D341Med (cell line): ENCODE measurements at places on chromosomes 4 and X.
A peak's percentile ranks its signal among the peaks of the same experiment; 100 is the strongest.

DNA sequence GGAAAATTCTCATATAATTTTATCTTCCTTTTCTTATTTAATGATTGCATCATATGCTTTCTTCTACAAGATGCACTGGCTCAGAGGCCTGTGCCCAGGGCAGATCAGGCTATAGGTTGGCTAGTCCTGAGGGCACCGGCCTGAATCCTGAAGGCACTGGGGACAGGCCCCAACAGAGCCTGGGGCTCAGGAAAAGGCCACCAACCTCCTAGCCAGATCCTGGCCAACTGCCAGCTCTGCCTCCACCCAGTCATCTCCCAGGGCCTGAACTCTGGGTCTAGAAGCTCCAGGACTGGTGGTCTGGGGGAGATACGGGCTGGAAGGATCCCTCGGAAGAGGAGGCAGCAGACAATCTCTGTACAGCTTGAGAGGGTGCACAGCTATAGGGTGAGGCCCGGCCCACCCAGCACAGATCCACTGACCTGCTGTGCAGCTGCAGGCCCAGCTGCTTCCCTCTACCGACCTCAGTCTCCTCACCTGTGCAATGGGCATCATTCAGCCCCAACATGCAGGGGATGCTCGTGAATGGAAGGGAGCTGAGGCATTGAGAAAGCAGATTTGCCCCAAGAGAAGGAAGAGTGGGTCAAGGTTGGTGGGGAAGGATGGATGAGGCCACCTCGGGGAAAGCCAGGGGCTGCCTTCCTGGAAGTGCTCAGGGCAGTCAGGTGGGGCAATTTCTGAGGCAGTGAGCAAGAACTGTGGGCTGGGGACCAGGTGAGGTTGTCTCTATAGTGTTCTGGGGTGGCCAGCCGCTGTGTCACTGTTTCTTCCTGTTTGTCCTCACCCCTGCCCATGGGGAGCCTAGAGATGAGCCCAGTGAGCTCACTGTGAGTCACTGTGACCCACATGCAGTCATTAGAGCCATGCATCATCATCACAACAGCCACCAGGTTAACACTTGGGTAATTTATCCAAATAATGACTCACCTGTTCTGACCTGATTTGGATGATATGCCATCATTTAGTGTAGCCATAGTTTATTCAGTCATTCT, 22.4 kb upstream of the XAGE2 start:
- no peak for DNase-seq

DNA sequence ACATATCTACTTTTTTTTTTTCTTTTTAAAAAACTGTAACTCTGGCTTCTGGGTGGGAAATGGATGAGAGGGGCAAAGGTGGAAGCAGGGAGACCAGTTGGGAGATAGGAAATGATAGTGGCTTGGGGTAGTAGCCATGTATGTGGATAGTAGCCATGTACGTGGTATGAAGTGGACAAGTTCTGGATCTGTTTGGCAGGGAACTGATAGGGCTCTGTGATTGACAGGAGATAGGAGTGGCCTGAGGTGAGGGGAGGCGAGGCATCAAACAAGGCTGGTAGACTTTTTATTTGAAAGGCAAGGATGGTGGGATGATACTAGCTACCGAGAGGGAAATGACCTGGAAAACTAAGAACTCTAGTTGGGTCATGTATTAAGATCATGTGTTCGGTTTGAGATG, 117.8 kb downstream of the AFF1 start:
- no peak for DNase-seq

GRCh38 chr4:188492886-188493285, 353.6 kb downstream of the TRIML1 start:
- no peak for DNase-seq

GRCh38 chr4:57554556-57555092, 444.4 kb upstream of the IGFBP7 start:
- no peak for DNase-seq

DNA sequence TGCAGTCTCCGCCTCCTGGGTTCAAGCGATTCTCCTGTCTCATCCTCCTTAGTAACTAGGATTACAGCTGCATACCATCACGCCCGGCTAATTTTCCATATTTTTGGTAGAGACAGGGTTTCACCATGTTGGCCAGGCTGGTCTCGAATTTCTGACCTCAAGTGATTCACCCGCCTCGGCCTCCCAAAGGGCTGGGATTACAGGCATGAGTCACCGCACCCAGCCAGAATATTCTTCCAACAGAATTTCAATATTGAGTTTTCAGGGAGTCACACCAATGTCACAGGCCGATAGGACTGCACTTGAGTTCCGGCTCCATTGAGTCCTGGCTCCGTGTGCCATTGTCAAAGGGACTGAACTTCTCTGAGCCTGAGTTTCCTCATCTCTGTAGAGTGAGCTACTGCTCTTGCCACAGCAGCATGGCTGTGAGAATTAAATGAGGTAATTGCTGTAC, 82.9 kb downstream of the CLCN4 start:
- no peak for DNase-seq

GRCh38 chrX:154348646-154349358, 25.6 kb downstream of the FLNA start:
- DNase-seq, result no peak

DNA sequence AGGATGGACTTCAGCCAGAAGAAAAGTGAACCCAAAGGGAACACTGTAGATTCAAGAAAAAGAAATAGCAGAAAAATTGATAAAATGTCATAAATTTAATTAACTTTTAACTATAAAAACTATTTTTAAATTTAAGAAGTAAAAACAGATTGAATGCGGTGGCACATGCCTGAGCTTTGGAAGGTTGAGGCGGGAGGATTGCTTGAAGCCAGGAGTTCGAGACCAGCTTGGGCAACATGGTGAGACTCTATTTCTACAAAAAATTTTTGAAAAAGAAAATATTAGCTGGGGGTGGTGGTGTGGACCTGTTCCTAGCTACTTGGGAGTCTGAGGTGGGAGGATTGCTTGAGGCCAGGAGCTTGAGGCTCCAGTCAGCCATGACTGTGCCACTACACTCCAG, 3.0 kb downstream of the FAM184B start:
- no peak for DNase-seq

GRCh38 chr4:6204871-6205566, 4.7 kb upstream of the JAKMIP1 start:
- DNase-seq, result peak; percentile 8

DNA sequence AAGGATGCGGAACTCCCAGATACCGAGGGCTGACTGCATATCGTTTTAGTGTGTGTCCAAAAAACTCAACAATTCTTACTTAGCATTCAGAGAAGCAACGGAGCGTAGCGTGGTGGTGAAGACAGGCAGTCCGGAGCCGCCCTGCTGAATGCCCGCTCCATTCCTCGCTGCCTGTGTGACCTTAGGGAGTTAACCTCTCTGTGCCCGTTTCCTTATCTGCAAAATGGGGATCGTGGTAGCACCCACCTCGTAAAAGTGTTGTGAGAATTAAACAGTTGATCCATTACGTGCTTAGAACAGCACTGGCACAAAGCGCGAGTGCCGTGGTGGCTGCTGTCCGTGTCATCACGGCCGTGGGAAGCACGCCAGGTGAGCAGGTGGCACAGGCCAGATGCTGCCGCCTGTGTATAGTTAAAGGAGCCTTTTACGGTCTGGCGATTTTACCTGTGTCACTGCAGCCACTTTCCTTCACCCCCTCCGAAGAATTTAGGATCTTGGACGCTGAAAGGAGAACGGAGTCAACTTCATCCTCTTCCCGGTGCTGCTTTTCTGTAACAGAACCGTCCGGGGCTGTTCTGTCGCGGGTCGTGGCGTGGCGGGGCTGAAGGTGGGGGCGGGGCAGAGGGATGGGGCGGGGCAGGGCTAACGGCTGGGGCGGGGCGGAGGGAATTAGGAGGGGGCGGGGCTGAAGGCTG, 885 bp downstream of the CCDC110 start:
- DNase-seq, result no peak
